ENCODE measurements at places on chromosomes 7 and 10.

DNA sequence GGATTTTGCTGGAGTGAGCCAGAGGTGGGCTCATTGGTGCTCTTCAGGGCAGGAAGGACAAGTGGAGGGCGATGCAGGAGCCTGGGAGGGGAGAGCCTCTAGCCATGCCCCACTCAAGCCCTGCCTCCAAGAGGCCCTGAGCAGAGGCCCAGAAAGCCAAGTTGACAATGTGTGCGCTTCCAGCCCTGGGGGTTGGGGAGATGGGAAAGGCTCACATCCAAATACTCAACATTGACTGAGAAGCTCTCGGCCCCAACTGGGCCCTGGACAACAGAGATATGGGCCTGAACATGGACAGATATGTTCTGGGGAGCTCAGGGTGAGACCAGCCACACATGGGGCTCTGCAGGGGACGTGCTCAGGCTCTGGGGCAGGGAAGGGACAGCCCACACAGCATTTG lies 39.0 kb downstream of the FRMPD2 start:
- DNase-seq, result no peak

GRCh38 chr10:24128066-24128730 lies 80.7 kb upstream of the KIAA1217 start:
- no peak for DNase-seq

- DNase-seq, result no peak
Measured at GRCh38 chr10:91088300-91089140, 131.9 kb upstream of the PCGF5 start.

- no peak for DNase-seq
Measured at GRCh38 chr10:6689036-6689435, 109.0 kb upstream of the PRKCQ start.

- DNase-seq, result no peak
Measured at GRCh38 chr7:69773535-69774225, 175.4 kb downstream of the AUTS2 start.

DNA sequence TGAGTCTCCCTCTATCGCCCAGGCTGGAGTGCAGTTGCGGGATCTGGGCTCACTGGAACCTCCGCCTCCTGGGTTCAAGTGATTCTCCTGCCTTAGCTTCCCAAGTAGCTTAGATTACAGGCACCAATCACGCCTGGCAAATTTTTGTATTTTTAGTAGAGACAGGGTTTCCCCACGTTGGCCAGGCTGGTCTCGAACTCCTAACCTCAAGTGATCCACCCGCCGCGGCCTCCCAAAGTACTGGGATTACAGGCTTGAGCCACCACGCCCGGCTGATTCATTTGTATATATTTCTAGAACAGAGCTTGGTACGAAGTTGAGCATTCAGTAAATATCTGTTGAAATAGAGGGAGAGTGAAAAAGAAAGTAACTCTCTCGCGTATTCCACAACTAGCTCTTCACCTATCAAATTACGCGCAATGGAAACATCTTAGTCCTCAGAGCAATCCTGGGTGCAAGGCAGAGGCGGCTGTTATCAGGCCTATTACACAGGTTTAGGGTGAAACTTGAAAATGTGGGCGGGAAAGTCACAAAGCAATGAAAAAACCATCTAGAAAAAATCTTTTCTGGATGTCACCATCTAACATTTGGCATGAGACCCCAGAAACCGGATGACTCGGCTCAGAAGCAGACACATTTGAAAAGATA lies 707 bp upstream of the GHITM start:
- DNase-seq, result no peak

- no peak for DNase-seq
Measured at GRCh38 chr10:6770846-6771245, 190.8 kb upstream of the PRKCQ start.

- no peak for DNase-seq
Measured at GRCh38 chr7:83271212-83272099, 108.8 kb upstream of the PCLO start.
